ENCODE measurements at places on chromosomes 16 and 17. TPM values are rescaled to one million over a fixed set of nuclear protein-coding genes. Genes with fewer than 3 reads are reported as not detected.

GRCh38 chr17:63356337-63356757 lies 89.8 kb downstream of the CYB561 start:
- no peaks in the 10 kb centered on the region for H3K4me1 ChIP-seq
- H3K27ac ChIP-seq, result no peak overlapping the region
- H3K36me3 ChIP-seq, result peaks cover 2% of the 10 kb centered on the region
- DNase-seq, result no peak
- H3K27me3 ChIP-seq, result no peaks in the 10 kb centered on the region

The TMEM88 gene
- 3.7 TPM for total RNA-seq

DNA sequence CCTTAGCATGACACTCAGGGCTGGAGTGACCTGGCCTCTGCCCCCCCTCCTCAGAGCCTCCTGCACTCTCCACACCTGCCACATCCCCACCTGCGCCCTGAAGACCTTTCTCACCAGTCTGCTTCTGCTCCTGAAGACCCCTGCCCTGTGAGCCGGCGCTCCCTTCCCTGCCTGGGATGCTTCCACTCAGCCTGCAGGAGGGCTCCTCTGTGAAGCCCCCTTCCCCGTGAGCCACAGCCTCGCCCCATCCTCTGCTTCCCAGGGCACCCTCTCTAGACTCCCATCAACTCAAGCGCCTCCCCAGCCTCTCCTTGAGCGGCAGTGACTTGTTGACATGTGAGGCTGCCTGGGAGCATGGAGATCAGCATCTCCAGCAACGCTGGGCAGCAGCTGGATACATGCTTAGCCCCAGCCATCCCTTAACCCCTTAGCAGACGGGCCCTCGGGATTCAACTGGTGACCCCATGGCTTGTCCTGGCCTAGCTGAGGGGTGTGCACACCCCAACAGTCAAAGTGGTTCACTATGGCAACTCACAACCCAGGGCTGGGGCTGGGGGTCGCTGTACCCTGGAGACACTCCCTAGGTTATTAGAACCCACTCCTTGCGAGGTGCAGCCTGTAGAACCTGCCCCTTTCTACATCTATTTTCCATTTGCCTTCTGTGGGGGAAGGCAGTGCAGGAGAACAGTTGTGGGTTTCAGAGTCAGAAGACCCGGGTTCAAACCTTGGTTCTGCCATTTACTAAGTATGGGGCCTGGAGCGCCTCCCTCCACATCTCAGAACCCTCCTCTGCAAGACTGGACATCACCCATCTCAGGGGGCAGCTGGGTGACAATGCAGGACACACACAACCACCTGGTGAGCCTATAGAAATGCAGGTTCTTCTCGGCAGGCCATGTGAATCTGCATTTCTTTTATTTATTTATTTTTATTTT lies 21.5 kb downstream of the TMEM235 start:
- no peaks in the 10 kb centered on the region for H3K36me3 ChIP-seq
- no peak for DNase-seq
- H3K27ac ChIP-seq, result peak overlapping the region; percentile 72
- H3K4me3 ChIP-seq, result peak overlapping the region; percentile 71
- peaks cover 7% of the 10 kb centered on the region for H3K27me3 ChIP-seq
- H3K4me1 ChIP-seq, result peaks cover 33% of the 10 kb centered on the region

DNA sequence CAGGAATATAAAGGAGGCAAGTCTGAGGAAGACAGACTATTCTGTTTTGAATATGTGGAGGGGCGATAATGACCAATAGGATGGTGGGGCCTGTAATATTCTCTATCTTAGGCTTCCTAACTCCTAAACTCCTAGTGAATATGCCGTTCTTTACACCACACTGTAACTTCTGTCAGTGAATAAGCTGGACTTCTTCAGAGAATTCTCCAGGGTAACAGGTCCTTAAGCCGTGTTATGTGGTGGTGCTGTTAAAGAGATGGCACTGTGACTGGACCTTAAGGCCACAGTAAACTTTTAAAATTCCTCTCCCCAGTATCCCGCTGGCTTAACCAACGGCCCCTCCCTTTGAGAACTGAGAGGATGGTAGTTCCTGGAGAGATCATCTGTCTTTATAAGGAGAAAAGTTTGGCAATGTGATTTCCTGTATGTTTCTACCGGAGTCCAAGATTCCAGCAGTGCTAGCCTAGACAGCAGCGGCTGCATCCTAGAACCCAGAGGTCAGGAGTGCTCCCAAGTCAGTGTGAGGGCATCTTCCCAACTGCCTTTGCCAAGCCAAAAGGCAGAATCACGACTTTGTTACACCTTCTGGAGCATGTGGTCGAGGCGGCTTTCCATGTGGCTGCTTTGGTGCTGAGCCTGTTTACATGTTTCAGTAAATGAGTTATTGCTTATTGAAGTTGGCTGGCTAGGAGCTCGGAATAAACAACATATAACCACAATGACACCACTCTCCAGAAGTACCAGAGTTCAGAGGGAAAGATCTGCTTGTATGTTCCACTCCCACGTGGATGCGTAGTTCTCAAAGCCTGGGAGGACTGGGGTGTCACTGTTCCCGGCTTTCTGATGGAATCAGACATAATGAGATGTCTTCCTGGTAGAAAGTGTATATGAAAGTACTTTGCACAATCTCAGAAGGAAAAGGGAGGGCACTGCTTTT lies 41.0 kb downstream of the TUBD1 start:
- no peaks in the 10 kb centered on the region for H3K36me3 ChIP-seq
- DNase-seq, result no peak
- H3K4me1 ChIP-seq, result peaks cover 37% of the 10 kb centered on the region
- no peak overlapping the region for H3K27ac ChIP-seq

The MYH3 gene
- 3.6 TPM for total RNA-seq

DNA sequence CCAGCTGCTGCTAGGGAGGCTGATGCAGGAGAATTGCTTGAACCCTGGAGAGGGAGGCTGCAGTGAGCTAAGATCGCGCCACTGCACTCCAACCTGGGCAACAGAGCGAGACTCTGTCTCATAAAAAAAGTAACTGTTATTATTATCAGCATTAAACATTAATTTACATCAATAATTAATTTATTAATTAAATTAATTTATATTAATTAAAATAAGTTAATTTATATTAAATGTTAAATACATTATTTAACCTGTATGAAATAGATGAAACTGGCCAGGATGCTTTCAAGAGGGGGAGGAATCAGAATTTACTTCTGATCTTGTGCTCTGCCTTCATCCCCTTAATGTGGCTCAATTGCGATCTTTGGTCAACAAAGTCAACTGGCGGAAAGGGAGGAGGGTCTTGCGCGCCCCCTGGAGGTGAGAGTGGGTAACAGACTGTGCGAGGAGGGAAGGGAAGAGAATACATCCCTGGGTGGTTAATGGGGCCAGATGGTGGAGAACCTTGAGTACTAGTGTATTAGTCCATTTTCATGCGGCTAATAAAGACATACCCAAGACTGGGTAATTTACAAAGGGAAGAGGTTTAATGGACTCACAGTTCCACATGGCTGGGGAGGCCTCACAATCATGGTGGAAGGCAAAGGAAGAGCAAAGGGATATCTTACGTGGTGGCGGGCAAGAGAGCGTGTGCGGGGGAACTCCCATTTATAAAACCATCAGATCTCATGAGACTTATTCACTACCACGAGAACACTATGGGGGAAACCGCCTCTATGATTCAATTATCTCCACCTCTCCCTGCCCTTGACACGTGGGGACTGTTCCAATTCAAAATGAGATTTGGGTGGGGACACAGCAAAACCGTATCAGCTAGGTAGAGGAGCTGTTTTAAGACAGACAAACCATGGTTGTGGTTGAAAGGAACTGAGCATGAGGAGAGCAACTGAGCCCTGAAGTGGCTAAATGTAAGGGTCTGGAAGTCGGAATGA lies 15.7 kb upstream of the CPPED1 start:
- no peak overlapping the region for H3K27ac ChIP-seq
- no peak overlapping the region for H3K4me3 ChIP-seq
- H3K36me3 ChIP-seq, result no peaks in the 10 kb centered on the region
- peak; percentile 80 for DNase-seq
- H3K27me3 ChIP-seq, result peaks cover 3% of the 10 kb centered on the region

GRCh38 chr17:45873728-45874127 lies 20.6 kb upstream of the MAPT start:
- no peak overlapping the region for H3K27ac ChIP-seq
- no peaks in the 10 kb centered on the region for H3K36me3 ChIP-seq
- H3K4me1 ChIP-seq, result peaks cover 8% of the 10 kb centered on the region

The GRIN2A gene
- total RNA-seq, result not detected

The RAMP2 gene
- total RNA-seq, result not detected

The CDRT15 gene
- not detected for total RNA-seq

DNA sequence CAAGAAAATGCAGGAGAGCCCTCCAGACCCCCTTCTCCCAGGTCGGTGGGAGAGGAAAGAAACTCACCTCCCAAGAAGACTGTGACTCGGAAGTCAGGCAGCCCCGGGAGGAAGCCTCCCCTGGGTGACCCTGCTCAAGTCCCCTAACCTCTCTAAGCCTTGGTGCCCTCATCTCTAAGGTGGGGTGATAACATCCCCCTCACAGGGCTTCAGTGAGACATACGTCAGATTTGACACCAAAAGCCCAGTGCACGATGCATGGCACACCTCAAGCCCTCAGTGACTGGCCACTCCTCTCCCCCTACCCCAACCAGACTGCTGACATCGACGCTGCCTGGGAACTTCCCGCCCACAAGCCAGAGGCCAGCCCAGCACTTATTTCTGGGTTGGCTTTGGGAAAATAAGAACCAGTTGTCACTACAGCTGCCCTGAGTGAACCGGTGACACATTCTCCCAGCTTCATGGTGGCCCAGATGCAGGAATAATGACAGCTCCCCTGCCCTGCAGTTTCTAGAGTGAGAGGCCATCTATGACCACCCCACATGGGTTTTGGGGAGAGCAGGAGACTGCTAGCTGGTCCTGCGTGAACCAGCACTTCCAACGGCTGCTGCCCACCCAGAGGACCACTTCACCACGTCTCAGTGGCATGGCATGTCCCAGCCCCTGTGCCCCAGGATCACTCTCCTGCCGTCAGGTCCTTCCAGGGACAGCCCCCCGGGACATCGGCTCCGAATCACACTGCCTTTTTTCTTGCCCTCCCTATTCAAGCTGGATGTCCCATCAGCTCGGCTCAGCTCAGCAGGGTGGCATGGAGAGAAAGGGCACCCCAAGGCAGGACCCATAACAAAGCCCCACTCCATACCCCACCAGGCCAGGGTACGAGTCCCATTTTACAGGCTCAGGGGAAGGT lies 9.5 kb downstream of the KNOP1 start:
- no peaks in the 10 kb centered on the region for H3K27me3 ChIP-seq
- H3K4me1 ChIP-seq, result no peaks in the 10 kb centered on the region
- no peak overlapping the region for H3K4me3 ChIP-seq
- DNase-seq, result no peak

GRCh38 chr16:11828696-11829095 lies 22.6 kb downstream of the RSL1D1 start:
- H3K4me1 ChIP-seq, result no peaks in the 10 kb centered on the region
- H3K27me3 ChIP-seq, result peaks cover 2% of the 10 kb centered on the region
- no peaks in the 10 kb centered on the region for H3K36me3 ChIP-seq
- DNase-seq, result no peak
- no peak overlapping the region for H3K27ac ChIP-seq
- no peak overlapping the region for H3K4me3 ChIP-seq

GRCh38 chr16:16871196-16871595 lies 492.3 kb downstream of the NPIPA7 start:
- peaks cover 13% of the 10 kb centered on the region for H3K27me3 ChIP-seq
- no peaks in the 10 kb centered on the region for H3K4me1 ChIP-seq
- no peaks in the 10 kb centered on the region for H3K36me3 ChIP-seq
- H3K27ac ChIP-seq, result no peak overlapping the region
- no peak for DNase-seq

DNA sequence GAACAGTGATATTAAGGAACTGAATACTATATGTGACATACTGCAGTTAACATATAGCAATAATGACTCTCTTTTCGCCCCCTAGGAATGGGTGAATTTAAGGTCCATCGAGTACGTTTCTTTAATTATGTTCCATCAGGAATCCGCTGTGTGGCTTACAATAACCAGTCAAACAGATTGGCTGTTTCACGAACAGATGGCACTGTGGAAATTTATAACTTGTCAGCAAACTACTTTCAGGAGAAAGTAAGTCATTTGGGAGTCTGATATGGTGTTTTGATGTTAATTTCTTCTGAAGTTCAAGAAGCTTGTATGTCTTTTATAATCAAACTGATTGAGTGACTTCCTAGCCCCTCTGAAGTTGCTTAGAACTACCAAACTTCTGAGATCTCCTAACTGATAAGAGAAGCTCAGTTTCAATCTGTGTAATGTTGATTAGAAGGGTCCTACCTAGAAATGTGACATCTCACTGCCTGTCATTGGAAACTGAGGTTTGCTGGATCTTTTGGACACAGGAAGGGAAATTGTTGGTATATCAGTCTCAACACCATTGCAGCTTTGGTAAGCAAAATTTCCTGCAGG lies 1.0 kb downstream of the UTP4 start:
- H3K27ac ChIP-seq, result peak overlapping the region; percentile 90
- no peaks in the 10 kb centered on the region for H3K27me3 ChIP-seq
- DNase-seq, result no peak
- H3K36me3 ChIP-seq, result peaks cover 9% of the 10 kb centered on the region
- H3K4me3 ChIP-seq, result peak overlapping the region; percentile 96

DNA sequence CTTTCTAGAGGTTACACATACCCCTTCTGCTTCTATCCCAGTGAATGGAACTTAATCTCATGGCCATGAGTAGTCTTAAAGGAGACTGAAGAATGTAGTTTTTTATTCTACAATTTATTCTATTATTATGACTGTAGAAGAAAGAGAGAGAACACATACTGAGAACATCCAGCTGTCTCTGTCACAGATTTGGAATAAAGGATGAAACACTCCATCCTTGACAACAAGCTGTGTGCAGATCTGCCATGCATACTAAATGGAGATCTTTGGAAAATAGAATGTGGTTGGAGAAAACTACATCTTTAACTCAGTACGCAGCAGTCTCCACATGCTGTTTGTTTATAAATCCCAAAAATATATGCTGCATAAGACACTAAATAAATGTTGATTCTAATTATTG lies 54.1 kb upstream of the NUDT7 start:
- DNase-seq, result no peak
- H3K27me3 ChIP-seq, result peaks cover 7% of the 10 kb centered on the region
- H3K27ac ChIP-seq, result no peak overlapping the region
- no peaks in the 10 kb centered on the region for H3K4me1 ChIP-seq
- H3K4me3 ChIP-seq, result no peak overlapping the region
- no peaks in the 10 kb centered on the region for H3K36me3 ChIP-seq

The CCT6B gene
- total RNA-seq, result 1.4 TPM

- peaks cover 17% of the 10 kb centered on the region for H3K36me3 ChIP-seq
- peak overlapping the region; percentile 31 for H3K27ac ChIP-seq
- H3K27me3 ChIP-seq, result no peaks in the 10 kb centered on the region
- peak; percentile 59 for DNase-seq
- peaks cover 35% of the 10 kb centered on the region for H3K4me1 ChIP-seq
Observed at GRCh38 chr16:22300427-22301071, 3.3 kb downstream of the POLR3E start.

All from activated naive CD8-positive, alpha-beta T cell treated with anti-CD3 and anti-CD28 coated beads, Interleukin-2, amount 10 ng/mL, durations not matched to agents 7 days and 5 days (primary cell).